ENCODE measurements at places on chromosomes 3 and 15.

- DNase-seq = no peak
These were observed 22.7 kb upstream of the DOCK3 start for GRCh38 chr3:50651920-50652529.

- DNase-seq = peak; percentile 32
These were observed 74.1 kb upstream of the RAP2B start for GRCh38 chr3:153087595-153088566.

DNA sequence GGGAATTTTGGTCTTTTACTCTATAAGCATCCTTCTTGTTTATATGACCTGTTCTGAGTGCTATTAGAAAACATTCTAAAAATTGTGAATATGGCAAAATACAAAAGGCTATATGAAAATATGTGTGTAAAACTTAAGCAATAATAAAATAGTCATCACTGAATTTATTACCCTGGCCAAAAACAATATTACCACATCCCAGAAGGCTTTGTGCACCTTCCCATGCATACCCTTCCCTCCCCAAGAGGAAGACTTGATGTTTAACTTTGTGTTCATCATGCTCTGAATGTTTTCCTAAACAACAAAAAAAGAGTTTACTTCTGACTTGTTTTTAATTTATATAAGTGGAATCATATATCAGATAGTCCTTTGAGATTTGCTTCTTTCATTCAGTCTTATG, 155.1 kb upstream of the TNIK start:
- DNase-seq = no peak

DNA sequence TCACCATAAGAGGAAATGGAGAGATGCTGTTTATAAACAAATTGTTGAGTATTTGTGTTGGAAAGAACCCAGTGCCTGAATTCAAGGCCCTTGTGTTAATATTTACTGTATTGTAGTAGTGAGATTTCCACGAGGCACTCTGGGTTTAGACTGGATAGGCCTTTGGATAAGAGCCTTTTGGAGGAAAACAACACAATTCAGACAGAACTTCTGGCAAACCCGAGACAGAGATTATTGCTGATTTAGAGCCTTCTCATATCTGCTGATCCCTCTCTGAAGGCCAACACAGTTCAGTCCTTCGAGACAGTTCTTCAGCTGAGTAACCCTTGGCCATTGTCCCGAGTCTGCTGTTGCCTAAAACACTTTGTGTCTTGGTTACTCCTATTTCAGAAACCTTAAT, 55.7 kb downstream of the LMCD1 start:
- no peak for DNase-seq

- no peak for DNase-seq
These were observed 3.0 kb upstream of the KLF15 start for GRCh38 chr3:126360046-126360713.

DNA sequence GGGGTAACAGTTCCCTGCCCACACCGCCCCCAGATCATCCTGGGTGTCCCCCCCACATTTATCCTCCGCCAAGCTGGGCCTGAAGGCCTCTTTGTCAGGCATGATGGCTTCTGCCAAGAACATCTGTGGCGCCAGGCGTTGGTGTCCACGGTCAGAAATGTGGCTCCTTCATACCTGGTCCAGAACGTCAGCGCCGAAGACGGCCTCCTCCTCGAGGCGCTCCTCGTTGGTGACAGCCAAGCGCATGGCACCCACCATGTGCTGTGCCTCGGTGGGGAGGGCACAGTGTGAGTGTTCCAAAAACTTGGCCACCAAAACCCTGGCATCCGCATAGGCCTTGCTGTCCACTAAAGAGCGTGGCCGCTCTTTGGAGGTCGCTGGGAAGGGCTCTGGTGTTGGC, 146.5 kb downstream of the NSMCE3 start:
- DNase-seq = no peak

GRCh38 chr3:188888321-188889053, 283.3 kb upstream of the TPRG1 start:
- no peak for DNase-seq

- DNase-seq = peak; percentile 15
These were observed 46.2 kb downstream of the NEK11 start for GRCh38 chr3:131072845-131073244.

All from AG08396 (cell line).